CD4-positive, alpha-beta T cell (primary cell): ENCODE measurements at places on chromosomes 3 and 15. TPM values are rescaled to one million over a fixed set of nuclear protein-coding genes. Genes with fewer than 3 reads are reported as not detected.

Gene HGD
- total RNA-seq, result 2.0 TPM

Gene GNAT1
- total RNA-seq, result 0.11 TPM

Gene GXYLT2
- total RNA-seq, result not detected

DNA sequence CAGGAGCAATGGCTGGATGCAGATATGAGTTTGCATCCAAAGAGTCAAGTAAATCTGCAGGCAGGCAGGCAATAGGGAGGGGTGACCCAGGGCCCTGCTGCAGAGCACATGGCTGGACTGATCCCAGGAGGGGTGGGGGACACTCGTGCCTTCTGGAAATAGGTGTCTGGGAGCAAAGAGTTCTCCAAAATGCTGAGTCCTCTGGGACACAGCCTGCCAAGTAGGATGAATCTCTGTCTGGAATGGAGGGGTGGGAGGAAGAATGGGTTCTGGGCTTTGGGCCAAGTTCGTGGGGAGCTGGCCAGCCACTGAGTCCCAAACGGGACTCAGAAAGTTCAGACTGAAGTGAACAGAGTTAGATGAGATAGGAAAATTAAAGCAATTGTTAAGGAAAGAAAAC is 214.5 kb downstream of the MTHFS start:
- no peak for DNase-seq
- no peak overlapping the region for H3K4me3 ChIP-seq
- no peaks in the 10 kb centered on the region for H3K4me1 ChIP-seq
- H3K36me3 ChIP-seq, result no peaks in the 10 kb centered on the region
- H3K27me3 ChIP-seq, result peaks cover 8% of the 10 kb centered on the region

GRCh38 chr3:64666171-64666588 is 21.6 kb downstream of the ADAMTS9 start:
- H3K27ac ChIP-seq, result no peak overlapping the region
- no peaks in the 10 kb centered on the region for H3K36me3 ChIP-seq
- DNase-seq, result no peak
- H3K27me3 ChIP-seq, result no peaks in the 10 kb centered on the region
- no peaks in the 10 kb centered on the region for H3K4me1 ChIP-seq

- DNase-seq, result no peak
- no peak overlapping the region for H3K4me3 ChIP-seq
- H3K4me1 ChIP-seq, result no peaks in the 10 kb centered on the region
These were observed 7.9 kb downstream of the SCN5A start for GRCh38 chr3:38641461-38642110.

DNA sequence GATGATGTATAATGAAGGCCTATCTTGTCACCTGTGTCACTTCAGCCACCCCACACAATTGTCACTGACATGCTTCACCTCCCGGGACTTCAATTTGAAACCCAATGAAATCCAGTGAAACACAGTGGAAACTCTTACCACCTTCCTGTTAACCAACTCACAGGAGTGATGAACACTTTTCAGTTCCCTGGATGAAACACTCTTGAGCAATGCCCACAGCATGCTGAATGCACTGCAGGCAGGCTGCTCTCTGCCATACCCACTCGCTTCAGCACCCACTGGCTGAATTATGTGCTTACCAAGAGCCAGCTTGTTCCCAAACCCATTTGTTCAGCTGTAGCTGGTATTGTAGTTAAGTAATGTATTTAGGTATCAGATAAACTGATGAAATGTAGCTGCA is 47.0 kb downstream of the MAP2K1 start:
- H3K4me1 ChIP-seq, result peaks cover 16% of the 10 kb centered on the region
- no peak overlapping the region for H3K27ac ChIP-seq
- no peaks in the 10 kb centered on the region for H3K27me3 ChIP-seq
- peaks cover 40% of the 10 kb centered on the region for H3K36me3 ChIP-seq
- H3K4me3 ChIP-seq, result no peak overlapping the region

DNA sequence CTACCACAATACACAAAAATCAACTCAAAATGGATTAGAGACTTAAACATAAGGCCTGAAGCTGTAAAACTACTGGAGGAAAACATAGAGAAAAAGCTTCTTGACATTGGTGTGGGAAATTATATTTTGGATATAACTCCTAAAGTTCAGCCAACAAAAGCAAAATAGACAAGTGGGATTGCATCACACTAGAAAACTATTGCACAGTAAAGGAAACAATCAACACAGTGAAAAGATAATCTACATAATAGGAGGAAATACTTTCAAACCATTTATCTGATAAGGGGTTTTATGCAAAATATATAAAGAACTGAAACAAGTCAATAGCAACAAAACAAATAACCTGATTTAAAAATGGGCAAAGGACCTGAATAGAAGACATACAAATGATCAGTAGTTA is 37.6 kb upstream of the TP63 start:
- H3K36me3 ChIP-seq, result no peaks in the 10 kb centered on the region
- no peak overlapping the region for H3K4me3 ChIP-seq
- no peaks in the 10 kb centered on the region for H3K4me1 ChIP-seq
- no peaks in the 10 kb centered on the region for H3K27me3 ChIP-seq
- DNase-seq, result no peak
- H3K27ac ChIP-seq, result no peak overlapping the region

- H3K27me3 ChIP-seq, result no peaks in the 10 kb centered on the region
- H3K36me3 ChIP-seq, result no peaks in the 10 kb centered on the region
- H3K4me3 ChIP-seq, result no peak overlapping the region
- peaks cover 6% of the 10 kb centered on the region for H3K4me1 ChIP-seq
These were observed 38.7 kb upstream of the UMPS start for GRCh38 chr3:124691599-124691998.

GRCh38 chr3:183491109-183491922 is 62.9 kb upstream of the MCF2L2 start:
- no peaks in the 10 kb centered on the region for H3K4me1 ChIP-seq
- H3K4me3 ChIP-seq, result no peak overlapping the region
- no peak for DNase-seq
- H3K36me3 ChIP-seq, result peaks cover 56% of the 10 kb centered on the region
- H3K27ac ChIP-seq, result no peak overlapping the region
- H3K27me3 ChIP-seq, result no peaks in the 10 kb centered on the region

DNA sequence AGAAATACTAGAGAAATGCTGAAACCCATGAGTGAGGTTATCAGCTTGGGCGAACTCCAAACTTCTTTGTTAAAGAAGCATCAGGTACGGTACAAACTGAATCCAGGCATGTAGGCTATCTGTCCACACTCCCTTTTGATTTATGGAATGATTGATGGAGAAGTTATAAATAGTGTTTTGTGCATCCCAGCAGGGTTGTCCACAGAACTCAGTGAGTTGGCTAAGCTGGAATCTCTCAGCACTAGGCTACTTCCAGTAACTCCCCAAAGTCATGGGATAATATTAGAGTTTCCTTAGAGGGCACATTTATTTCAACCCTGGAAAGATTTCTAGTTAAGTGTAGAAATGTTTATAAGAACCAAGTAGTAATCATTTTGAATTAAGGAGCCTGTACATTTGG is 186.2 kb upstream of the CRBN start:
- H3K27me3 ChIP-seq, result no peaks in the 10 kb centered on the region
- no peak overlapping the region for H3K27ac ChIP-seq
- no peak overlapping the region for H3K4me3 ChIP-seq
- DNase-seq, result no peak

DNA sequence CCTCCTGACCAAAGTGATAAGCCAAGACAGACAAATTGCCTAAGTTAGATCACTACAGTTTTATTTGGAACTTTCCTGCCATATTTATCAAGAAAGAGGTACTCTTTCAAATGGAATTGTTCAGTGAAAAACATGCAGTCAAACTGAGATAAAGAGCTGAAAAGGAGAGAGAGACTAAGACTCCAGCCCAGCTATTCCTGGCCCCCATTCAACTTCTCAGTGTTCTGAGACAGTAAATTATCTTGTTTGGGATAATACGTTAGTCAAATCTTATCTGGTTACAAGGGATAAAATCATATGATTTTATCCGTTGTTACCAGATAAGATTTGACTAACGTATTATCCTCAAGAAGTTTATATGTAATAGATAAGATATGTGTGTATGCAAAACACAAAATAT is 67.6 kb upstream of the CMC1 start:
- no peak overlapping the region for H3K27ac ChIP-seq
- no peaks in the 10 kb centered on the region for H3K4me1 ChIP-seq
- no peak for DNase-seq
- H3K27me3 ChIP-seq, result no peaks in the 10 kb centered on the region
- H3K4me3 ChIP-seq, result no peak overlapping the region
- no peaks in the 10 kb centered on the region for H3K36me3 ChIP-seq

DNA sequence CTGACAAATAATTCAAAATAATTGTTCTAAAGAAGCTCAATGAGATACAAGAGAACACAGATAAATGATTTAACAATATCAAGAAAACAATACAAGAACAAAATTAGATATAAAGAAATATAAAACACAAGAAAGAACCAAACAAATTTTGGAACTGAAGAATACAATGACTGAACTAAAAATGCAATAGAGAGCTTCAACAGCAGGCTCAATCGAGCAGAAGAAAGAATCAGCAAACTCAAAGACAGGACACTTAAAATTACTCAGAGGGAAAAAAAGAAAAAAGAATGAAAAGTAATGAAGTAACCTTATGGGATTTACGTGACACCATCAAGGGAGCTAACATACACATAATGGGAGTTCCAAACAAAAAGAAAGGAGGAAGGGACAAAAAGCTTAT is 32.1 kb downstream of the CCDC54 start:
- no peak overlapping the region for H3K27ac ChIP-seq
- no peak overlapping the region for H3K4me3 ChIP-seq
- no peak for DNase-seq
- no peaks in the 10 kb centered on the region for H3K36me3 ChIP-seq
- H3K27me3 ChIP-seq, result no peaks in the 10 kb centered on the region

- no peak for DNase-seq
- H3K27ac ChIP-seq, result no peak overlapping the region
- H3K4me3 ChIP-seq, result no peak overlapping the region
These were observed 4.8 kb downstream of the PAQR9 start for GRCh38 chr3:142958707-142959106.

DNA sequence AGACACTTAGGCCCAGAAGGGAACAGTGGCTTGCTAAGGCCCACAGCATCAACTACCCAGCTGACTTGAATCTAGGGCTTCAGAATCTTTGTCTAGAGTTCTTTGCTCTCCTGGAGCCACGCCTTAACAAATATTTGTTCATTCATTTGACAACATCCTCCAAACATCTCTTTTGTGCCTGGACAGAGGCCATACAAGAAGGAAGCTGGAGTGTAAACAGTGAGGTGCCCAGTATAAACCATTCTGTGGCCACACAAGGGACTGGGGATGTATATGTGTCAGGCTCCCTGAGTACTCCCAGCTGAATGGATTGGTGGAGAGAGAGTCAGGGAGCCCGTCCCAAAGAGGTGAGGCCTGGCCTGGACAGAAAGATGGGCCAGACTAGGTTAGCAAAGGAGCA is 3.4 kb downstream of the CIB2 start:
- H3K4me1 ChIP-seq, result peaks cover 18% of the 10 kb centered on the region
- H3K27me3 ChIP-seq, result no peaks in the 10 kb centered on the region
- DNase-seq, result no peak
- no peak overlapping the region for H3K4me3 ChIP-seq
- H3K36me3 ChIP-seq, result no peaks in the 10 kb centered on the region

DNA sequence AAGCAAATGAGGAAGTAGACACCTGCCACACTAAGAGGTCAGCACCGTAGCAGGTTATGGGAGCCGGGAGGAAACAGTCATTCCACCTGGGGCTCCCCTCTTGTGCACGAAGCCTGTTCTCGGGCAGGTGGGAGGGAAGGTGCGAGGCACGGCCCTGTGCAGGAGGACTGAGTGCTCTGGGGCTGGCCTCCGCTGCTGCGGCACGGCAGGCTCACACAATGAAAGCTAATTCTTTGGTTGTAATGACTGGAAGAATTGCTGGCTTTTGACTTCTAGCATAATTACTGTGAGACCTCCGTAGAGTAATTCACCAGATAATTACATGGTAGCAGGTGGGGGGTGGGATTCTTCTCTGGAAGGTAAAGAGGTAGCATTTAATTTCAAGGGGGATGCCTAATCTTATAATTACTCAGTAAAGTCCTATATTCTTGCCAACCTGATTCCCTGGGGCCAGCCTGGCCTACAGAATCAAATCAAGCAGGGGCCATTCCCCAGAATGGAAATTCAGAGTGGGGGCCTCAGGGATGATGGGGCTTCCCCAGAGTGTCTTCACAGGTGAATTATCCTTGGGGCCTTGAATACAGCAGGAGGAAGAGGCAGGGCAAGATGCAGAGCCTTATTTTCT is 129.1 kb downstream of the TPRA1 start:
- no peak for DNase-seq
- H3K4me1 ChIP-seq, result peaks cover 8% of the 10 kb centered on the region
- H3K27ac ChIP-seq, result no peak overlapping the region
- H3K36me3 ChIP-seq, result no peaks in the 10 kb centered on the region
- no peak overlapping the region for H3K4me3 ChIP-seq

DNA sequence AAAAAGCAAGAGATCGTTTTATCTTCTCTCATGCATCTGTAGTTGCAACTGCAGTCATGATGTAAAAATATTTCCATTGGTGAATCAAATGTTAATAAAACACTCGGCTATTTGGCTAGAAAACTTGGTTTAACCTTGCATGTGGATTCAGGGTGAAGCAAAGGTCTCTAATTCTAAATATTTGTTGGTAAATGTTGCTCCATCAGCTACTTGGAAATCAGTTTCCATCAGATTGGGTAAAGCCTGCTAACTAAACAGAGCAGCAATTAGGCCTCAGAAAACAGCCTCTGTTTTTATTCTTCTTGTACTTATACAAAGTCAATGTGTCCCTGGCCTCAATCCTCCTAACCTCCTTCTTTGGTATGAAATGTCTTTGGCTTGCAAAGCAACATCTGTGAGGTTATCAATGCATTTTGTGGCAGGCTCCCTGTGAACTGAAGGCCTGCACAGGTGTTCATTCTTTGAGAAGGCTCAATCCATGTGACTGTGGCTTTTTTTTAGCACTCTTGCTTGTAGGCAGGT is 312.3 kb downstream of the WDR72 start:
- no peak overlapping the region for H3K27ac ChIP-seq
- DNase-seq, result no peak
- H3K4me1 ChIP-seq, result no peaks in the 10 kb centered on the region
- no peaks in the 10 kb centered on the region for H3K36me3 ChIP-seq

GRCh38 chr3:161233557-161233956 is 12.4 kb downstream of the NMD3 start:
- H3K36me3 ChIP-seq, result peaks cover 87% of the 10 kb centered on the region
- DNase-seq, result no peak
- no peaks in the 10 kb centered on the region for H3K27me3 ChIP-seq
- H3K4me3 ChIP-seq, result no peak overlapping the region
- H3K27ac ChIP-seq, result no peak overlapping the region

- no peak overlapping the region for H3K4me3 ChIP-seq
- H3K36me3 ChIP-seq, result no peaks in the 10 kb centered on the region
- no peak overlapping the region for H3K27ac ChIP-seq
- DNase-seq, result no peak
- H3K27me3 ChIP-seq, result no peaks in the 10 kb centered on the region
These were observed 1062.9 kb upstream of the EPHA6 start for GRCh38 chr3:95751509-95751908.
